ENCODE measurements at places on chromosomes 7 and 10. TPM values are rescaled to one million over a fixed set of nuclear protein-coding genes. Genes with fewer than 3 reads are reported as not detected.

The IDI2 gene
- polyA plus RNA-seq, result not detected

The NMT2 gene
- 4.8 TPM for polyA plus RNA-seq

The TACC2 gene
- not detected for polyA plus RNA-seq

The JAZF1 gene
- polyA plus RNA-seq, result 28.5 TPM

The ITPRID1 gene
- polyA plus RNA-seq, result not detected

The MRLN gene
- not detected for polyA plus RNA-seq

The HOXA7 gene
- polyA plus RNA-seq, result not detected

The UPK3BL2 gene
- 7.3 TPM for polyA plus RNA-seq

The ODAD2 gene
- polyA plus RNA-seq, result not detected

The HMX2 gene
- polyA plus RNA-seq, result not detected

The SYT15 gene
- polyA plus RNA-seq, result not detected

The FAM131B gene
- polyA plus RNA-seq, result not detected

The ANKRD61 gene
- polyA plus RNA-seq, result 0.48 TPM

The TMEM213 gene
- polyA plus RNA-seq, result not detected

The LRIT1 gene
- polyA plus RNA-seq, result not detected

The ARHGEF35 gene
- 5.1 TPM for polyA plus RNA-seq

The PPP1R3C gene
- polyA plus RNA-seq, result not detected

The CLDN4 gene
- polyA plus RNA-seq, result not detected

The ANXA8L1 gene
- polyA plus RNA-seq, result not detected

The TMEM273 gene
- polyA plus RNA-seq, result 7.1 TPM

The NKX6-2 gene
- polyA plus RNA-seq, result not detected

The AVPI1 gene
- polyA plus RNA-seq, result 3.8 TPM

The TIMM23B gene
- polyA plus RNA-seq, result 35.4 TPM

The LSM8 gene
- polyA plus RNA-seq, result 45.9 TPM

The GSDME gene
- 20.2 TPM for polyA plus RNA-seq

The ACTR3C gene
- 1.3 TPM for polyA plus RNA-seq

The MAGI2 gene
- not detected for polyA plus RNA-seq

The NSUN5 gene
- 96.7 TPM for polyA plus RNA-seq

The PNLIPRP2 gene
- polyA plus RNA-seq, result not detected

The CRCP gene
- 12.0 TPM for polyA plus RNA-seq

The STEAP2 gene
- not detected for polyA plus RNA-seq

The HTRA1 gene
- not detected for polyA plus RNA-seq

The NPTX2 gene
- polyA plus RNA-seq, result not detected

The HMX3 gene
- polyA plus RNA-seq, result not detected

The CRYGN gene
- polyA plus RNA-seq, result not detected

The AMPH gene
- 0.16 TPM for polyA plus RNA-seq

The GLI3 gene
- polyA plus RNA-seq, result not detected

The LGI1 gene
- not detected for polyA plus RNA-seq

The FAM185A gene
- polyA plus RNA-seq, result 5.8 TPM

The COL26A1 gene
- polyA plus RNA-seq, result not detected

The TDRD1 gene
- polyA plus RNA-seq, result not detected

The TSPAN12 gene
- not detected for polyA plus RNA-seq

The LUC7L2 gene
- 52.6 TPM for polyA plus RNA-seq

The CCDC201 gene
- not detected for polyA plus RNA-seq

The CPA2 gene
- polyA plus RNA-seq, result not detected

The CCL24 gene
- not detected for polyA plus RNA-seq

The NOBOX gene
- polyA plus RNA-seq, result not detected

The ZNF117 gene
- 5.4 TPM for polyA plus RNA-seq

The UNCX gene
- polyA plus RNA-seq, result not detected
